Vagina (tissue), 2 donors: ENCODE measurements at places on chromosomes 16 and 17. TPM values are rescaled to one million over a fixed set of nuclear protein-coding genes. Genes with fewer than 3 reads are reported as not detected.

DNA sequence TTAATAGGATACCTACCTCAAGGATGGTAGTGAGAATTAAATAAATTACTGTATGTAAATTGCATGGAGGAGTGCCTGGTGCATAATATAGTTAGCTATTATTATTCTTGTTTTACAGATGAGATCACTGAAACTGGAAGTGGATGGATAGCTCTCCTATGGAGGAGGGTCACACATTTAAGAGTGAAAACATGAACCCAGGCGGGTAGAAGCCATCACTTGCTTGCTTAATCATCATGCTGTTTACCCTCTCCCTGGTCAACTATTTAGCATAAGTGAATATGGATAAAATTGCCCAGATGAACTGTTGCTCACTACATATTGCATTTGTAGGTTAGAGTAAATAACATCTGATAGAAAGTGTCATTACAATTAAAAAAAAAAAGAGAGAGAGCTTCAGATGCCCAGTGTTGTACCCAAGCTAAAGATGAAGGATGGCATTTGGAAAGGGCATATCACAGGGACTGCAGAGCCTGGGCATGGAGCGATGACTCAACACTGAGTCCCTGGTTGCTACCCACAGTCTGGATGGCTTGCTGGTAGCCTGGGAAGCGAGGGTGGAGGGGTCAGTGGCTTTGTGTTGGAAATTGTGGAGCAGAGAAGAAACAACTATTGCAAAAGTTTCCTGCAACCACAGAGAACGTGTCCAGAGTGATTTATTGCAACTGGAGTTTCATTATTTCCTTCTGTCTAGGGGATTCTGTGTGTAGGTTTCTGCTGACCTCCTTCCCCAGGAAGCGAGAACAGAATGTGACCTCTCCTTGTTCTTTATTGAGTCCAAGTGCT, 414.4 kb downstream of the SHISA9 start:
- no peak for DNase-seq

DNA sequence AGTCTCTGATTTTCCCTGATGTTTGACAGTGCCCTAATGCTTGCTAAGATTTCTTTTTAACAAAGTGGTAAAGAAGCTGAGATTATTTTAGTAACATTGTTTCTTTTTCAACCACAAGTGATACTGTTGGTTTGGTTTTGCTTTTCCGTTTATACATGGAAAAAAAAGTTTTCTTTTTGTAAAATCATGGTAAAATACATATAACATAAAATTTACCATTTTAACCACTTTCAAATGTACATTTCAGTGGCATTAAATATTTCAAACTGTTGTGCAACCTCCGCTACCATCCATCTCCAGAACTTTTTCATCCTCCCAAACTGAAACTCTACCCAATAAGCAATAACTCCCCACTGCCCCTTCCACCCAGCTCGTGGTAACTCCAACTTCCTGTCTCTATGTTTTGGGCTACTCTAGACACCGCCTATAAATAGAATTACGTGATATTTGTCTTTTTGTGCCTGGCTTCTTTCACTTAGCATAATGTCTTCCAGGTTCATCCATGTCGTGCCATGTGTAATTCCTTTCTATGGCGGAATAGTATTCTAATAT, 4.6 kb downstream of the CIITA start:
- DNase-seq: no peak

- DNase-seq: no peak
Observed at GRCh38 chr16:17289050-17289449, 181.7 kb downstream of the XYLT1 start.

DNA sequence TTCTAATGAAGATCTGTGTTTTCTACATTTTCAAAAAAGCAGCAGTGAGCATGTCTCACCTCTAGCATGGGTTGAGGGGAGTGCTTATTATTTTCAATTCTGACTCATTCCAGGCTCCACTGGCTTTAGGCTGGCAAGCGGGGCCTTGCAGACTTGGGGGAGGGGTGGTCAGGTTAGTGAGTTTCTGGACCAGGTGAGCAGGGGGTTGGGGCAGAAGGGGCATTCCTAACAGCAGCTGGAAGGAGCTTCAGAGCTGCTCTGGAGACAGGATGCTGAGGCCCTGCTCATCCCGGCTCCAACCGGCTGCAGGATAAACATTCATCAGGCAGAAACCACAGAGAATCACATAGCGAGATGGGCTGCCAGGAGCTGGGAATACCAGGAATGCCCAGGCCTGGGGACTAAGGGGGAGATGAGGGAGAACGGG, 10.5 kb upstream of the KRT19 start:
- no peak for DNase-seq

DNA sequence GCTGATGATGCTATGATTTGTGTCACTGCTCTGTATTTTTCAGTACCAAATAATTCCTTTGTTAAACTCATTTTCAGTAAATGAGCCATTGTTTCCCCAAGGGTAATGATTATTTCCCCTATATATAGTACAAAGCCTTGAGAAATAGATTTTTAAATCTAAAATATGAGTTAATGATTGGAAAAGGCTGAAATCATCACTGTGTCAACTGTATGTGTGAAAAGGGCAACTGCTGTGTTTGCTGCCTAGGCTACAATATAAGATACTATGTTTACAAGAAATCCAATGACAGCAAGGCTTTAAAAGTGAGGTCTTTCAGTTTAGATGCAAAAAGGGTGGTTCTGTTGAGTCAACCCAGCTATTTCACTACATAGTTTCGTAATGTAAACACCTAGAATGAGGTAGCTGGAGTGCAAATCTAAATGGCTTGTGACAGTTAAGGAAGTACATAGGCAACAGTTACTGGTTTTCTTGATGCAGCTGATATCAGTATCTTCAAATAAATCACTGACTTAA, 15.3 kb downstream of the NLK start:
- DNase-seq: no peak

DNA sequence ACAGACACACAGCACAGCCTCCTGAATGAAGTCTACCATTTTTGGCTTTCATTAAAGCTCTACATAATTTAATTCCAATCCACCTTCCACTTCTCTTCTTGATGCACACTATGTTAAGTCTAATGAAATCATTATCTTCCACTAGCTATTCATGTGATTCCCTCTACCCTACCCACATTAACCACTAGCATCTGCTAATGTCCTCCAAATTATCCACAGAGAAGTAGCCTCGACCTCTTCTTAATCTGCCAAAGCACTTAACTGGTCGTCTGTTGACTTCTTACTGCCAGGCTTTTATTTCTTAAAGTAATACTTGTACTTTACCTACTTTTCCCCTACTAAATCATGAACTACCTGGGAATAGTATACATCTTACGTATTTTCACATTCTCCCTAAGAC, 91.8 kb downstream of the NCOR1 start:
- no peak for DNase-seq

GRCh38 chr17:41015454-41015853, 6.5 kb upstream of the KRTAP3-1 start:
- no peak for DNase-seq

DNA sequence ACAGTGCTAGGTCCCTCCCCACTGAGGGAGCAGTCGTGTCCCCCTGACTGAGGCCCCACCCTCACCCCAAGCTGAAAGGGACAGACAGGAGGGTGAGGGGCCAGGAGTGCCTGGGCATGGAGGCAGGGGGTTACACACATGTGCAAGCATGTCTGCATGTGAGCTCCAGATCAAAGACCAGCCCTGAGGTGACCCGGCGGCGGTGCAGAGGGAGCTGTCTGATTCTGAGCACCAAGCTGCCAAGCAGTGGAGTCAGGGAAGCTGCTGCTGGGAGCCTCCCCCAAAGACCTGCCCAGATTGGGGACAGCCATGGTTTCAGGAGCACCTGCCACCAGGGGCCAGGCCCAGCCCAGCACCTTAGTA, 5.5 kb downstream of the DLX3 start:
- DNase-seq: no peak

DNA sequence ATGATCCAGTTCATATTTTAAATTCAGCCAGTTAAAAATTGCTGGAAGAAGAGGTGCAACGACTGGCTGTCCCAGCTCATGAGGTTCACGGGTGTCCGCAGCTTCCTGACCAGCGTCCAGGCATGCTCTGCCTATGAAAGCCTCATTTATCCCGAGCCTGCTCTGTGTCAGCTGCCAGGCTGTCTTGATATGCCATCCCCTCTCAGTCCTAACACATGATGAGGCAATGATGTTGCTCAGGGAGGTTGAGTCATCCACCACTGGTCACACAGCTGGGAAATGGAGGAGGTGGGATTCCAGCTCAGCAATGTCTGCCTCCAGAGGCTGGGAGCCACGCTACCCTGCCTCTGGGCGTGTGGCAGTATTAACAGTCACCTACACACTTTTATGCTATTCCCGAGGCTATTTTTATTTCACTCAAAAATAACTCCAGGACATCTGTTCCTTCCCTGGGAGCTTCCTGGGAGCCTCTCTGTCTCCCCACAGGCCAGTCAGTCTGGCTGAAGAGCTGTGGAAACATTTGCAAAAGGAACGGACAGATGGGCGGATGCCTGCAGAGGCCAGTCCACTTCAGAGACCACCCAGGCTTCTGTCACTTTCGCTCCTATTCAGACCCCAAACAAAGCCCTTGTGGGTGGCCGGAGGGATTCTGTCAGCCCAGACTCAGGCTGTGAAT, 22.5 kb downstream of the RAB11FIP4 start:
- no peak for DNase-seq

DNA sequence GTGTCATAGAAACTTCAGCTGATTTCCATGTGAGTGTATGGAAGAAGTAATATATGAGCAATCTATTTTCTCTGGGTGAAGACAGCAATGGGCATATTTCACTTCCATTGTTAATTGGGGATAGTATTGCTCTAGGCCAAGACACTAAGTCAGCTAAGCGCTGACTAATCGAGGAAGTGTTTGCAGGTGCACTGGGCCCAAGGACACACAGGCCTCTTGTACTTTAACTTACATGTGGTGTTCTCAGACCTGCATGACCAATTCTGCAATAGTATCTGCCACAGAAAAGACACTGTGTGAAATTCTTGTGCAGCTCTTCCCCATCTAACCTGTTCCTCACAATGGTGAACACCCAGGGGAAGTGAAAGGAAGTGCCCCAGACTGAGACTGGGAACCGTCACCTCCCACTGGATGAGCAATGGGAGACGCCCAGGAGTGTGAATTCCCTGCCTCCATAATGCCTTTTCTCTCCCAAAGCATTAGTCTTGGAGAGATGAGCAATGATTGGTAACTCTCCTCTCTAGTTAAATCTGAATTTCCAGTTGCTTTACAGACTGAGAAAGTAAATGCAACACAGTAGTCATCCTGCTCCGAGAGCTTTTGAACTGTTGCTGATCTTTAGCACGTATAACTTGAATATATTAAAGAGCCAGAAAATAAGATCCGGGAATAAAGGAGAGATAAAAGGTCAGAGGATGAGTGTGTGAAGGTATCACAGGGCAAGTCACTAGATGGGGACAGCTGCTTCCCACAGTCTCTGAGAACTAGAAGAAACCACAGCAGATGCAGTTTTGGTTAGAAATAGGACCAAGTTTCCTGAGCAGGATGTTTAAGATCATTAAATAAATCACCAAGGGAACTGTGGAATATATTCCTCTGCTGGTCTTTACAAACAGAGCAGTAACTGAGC, 82.6 kb downstream of the CDK5R1 start:
- no peak for DNase-seq

DNA sequence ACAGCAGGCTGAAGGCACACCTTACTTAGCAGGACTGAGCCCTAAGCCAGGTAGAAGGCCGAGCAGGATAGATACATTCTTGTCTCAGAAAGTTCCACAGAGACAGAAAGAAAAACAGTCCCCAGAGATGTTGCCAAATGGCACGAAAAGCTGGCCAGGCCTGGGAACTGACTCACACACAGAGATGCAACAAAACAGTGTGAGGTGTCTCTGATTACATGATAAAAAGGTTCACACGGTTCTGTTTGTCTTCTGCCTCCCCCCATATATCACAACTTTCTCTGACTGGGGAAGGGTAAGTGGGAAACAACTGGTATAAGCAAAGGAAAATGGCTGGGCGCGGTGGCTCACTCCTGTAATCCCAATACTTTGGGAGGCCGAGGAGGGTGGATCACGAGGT, 1.7 kb downstream of the WBP2 start:
- no peak for DNase-seq

GRCh38 chr17:39122991-39123390, 28.4 kb downstream of the PLXDC1 start:
- DNase-seq: no peak

DNA sequence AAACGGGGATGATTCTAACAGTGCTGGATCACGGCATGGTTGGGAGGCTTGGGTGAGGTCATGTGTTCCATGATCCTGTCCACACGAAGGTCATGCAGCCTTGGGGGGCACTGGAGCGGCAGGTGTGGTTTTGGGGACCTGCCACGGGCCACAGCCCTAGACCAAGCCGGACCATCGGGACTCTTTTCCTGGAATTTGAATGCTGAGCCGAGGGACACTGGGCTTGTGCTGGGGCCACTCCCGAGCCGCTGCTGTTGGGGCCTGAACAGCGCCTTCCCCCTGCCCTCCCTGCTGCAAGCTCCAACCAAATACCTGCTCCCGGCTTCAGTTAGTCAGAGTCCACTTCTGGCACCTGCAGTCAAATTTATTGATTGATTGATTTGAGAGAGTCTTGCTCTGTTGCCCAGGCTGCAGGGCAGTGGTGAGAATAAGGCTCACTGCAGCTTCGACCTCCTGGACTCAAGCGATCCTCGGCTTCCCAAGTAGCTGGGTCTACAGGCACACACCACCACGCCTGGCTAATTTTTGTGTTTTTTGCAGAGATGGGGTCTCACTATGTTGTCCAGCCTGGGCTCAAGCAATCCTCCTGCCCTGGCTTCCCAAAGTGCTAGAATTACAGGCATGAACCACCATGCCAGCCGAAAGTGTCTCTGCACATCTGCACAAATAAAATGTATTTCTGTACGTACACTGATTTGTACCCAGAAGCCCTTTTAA, 37.2 kb upstream of the SLC38A10 start:
- DNase-seq: no peak

- no peak for DNase-seq
Observed at GRCh38 chr17:81115749-81116464, 49.4 kb upstream of the PVALEF start.

DNA sequence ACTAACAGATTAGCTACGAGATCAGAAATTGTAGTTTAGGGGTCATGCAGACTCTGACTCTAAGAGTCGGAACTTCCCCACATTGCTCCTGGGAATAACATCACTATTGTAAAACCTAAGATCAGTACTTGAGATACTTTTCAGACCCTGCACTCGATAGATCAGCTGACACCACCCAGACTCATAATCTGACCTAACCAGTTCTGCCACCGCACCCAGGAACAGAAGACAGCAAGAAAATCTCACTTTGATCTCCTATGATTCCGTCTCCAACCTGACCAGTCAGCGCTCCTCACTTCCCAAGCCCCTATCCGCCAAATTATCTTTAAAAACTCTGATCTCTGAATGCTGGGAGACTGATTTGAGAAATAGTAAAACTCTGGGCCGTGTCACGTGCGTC, 27.2 kb upstream of the ASGR2 start:
- no peak for DNase-seq

GRCh38 chr17:75146592-75146991, 7.7 kb downstream of the JPT1 start:
- no peak for DNase-seq

The SLC2A4 gene
- total RNA-seq: 3.2 TPM

The HIC1 gene
- total RNA-seq: 33.1 TPM

The OTOA gene
- not detected for total RNA-seq

The KRTAP16-1 gene
- total RNA-seq: not detected

The UBE2Z gene
- 67.3 TPM for total RNA-seq

The CDIPT gene
- 89.4 TPM for total RNA-seq

The MT1M gene
- 63.3 TPM for total RNA-seq

The DRC7 gene
- total RNA-seq: not detected

The IRX5 gene
- 11.0 TPM for total RNA-seq

The EPX gene
- not detected for total RNA-seq

The KRTAP4-8 gene
- not detected for total RNA-seq

The ABI3 gene
- total RNA-seq: 11.0 TPM
